ENCODE measurements at places on chromosomes 12 and 14.

- no peak for DNase-seq
These were observed 249.2 kb upstream of the BTG1 start for GRCh38 chr12:92394895-92395294.

DNA sequence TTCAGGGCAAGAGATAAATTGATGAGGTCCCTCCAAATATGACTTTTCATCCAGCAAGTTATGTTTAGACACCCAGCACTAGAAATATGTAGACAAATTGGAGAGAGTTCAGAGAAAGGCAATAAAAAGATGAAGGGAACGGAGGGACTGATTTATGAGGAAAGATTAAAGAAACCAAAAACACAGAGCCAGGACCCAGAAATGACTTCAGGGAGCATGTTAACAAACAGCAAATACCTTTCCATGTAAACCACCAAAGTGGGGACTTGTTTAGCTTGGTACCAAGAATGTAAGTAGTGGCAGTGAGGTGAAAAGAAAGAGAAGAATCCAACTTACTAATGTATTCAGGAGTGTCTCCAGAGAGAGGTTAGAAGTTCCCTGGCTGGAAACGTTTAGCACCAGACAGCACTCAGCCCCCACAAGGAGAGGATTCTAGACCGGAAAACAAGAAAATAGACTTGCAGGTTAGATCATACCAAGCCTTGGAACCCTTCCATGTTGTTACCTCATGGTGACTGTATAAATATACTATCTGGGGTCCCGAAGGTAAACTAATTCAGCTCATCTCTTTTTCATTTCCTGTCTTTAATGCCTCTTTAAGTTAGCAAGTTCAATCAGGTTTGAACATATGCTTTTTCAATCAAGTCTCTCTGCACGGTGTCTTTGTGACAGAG is 79.2 kb downstream of the TBC1D30 start:
- DNase-seq = no peak

DNA sequence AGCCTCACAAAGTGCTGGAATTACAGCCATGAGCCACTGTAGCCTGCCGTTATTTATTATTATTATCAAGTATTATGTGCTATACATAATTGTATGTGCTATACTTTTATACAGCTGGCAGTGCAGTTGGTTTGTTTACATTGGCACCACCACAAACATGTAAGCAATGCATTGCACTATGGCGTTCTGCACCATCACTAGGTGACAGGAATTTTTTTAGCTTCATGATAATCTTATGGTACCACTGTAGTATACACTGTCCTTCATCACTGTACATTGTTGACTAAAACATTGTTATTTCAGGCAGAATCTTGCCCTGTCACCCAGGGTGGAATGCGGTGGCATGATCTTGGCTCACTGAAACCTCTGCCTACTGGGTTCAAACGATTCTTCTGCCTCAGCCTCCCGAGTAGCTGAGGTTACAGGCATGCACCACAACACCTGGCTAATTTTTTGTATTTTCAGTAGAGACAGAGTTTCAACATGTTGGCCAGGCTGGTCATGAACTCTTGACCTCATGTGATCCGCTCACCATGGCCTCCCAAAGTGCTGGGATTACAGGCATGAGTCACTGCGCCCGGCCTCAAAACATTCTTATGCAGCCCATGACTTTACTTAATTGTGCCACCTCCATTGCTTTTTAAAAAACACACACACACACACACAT is 17.1 kb downstream of the MRPL42 start:
- no peak for DNase-seq

- DNase-seq = no peak
These were observed 31.5 kb downstream of the COA8 start for GRCh38 chr14:103594265-103594664.

GRCh38 chr12:5694759-5695409 is 250.2 kb downstream of the ANO2 start:
- no peak for DNase-seq

GRCh38 chr12:60714141-60714900 is 1118.5 kb downstream of the SLC16A7 start:
- DNase-seq = no peak

DNA sequence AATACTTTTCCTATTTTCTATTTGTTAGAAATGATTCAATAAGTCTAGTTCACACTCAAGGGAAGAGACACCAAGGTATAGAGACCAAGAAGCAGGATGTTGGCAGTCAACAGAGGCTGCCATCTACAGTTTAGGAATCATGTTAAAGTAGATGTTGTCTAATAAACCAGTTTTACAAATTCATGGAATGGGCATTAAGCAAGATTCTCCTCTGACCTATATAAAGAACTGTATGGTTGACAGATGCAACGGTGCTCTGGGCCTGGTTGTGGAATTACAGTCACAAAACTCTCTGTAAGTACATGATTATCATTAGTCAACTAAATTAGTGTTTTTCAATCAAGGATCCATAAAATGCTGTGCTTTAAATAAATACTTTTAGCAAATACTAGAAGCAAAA is 475.1 kb downstream of the NAV3 start:
- DNase-seq = no peak

- DNase-seq = no peak
These were observed 7.9 kb upstream of the PRMT8 start for GRCh38 chr12:3483089-3483488.

GRCh38 chr14:39722547-39723273 is 290.5 kb upstream of the FBXO33 start:
- no peak for DNase-seq

- no peak for DNase-seq
These were observed 32.6 kb upstream of the LMNTD1 start for GRCh38 chr12:25585662-25586061.
